COR-L47 (cell line): ENCODE measurements at places on chromosomes 5 and 9.

DNA sequence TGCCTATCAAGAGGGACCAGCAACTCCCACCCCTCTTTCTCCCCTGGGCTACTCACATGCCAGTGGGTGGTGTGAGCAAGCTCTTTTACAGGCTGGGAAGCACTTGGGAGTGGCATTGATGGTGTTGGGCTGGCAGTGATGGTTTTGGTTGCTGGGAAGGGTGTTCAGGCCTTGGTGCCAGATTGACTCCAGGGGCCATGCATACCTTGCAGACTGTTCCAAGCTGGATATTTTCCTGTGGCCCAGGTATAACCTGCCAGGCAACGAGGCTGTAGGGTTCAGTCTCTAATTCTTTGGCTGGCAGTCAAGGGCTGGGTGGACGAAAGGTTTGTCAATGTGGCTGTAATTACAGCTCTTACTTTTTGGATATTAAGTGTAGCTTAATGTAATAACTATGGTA, 177.3 kb downstream of the MACROH2A1 start:
- DNase-seq = no peak

GRCh38 chr5:8695902-8696845, 827.2 kb downstream of the MTRR start:
- DNase-seq = no peak

DNA sequence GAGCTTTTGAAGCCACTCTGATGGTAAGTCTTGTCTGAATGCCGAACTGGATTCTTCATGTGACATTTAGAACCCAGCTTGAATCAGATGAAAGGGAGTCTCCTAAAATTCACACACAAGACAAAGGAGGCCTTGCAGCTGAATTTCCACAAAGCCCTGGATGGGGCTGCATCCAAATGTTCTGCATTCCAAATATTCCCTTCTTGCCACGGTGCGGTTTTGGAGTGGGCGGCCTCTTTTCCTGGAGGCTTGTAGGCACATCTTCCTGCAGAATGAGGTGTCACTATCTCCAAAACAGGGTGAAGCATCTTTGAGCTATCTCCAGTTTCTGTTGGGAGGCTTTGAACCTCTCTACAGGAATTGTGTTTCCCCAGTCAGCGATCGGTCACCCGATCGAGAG, 342.7 kb downstream of the ARHGEF28 start:
- no peak for DNase-seq

DNA sequence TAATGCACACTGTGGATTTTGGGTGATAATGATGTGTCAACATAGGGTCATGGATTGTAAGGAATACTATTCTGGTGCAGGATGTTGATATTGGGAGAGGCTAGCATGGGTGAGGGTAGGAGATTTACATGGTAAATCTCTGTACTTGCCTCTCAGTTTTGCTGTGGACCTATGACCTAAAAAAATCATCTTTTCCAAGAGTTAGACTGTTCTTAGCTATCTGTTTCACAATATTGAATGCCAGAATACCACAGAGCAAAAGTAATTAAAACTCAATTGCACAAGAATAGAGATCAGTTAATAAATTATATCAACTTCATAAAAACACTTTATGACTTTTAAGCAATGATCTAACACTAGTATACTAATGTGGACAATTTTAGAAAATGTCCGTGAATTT, 651.6 kb downstream of the HTR1A start:
- no peak for DNase-seq

DNA sequence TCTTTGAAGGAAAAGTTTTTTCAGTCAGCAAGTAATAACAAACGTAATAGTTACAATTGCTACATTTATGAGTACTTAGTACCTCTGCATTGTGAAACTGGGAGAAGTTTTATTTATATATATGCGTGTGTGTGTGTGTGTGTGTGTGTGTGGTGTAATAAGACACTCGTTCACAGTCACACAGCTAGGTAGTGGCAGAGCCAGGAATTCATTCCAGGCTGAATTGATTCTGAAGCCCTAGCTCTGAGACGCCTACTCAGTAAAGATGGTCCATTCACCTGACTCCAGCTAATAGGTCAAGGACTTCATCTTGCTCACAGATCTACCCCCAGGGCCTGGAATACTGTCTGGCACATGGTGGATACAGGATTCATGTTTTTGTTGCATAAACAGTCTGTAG, 13.6 kb upstream of the CAST start:
- no peak for DNase-seq
